ENCODE measurements at places on chromosomes 6 and 20.

- DNase-seq: no peak
These were observed 8.9 kb upstream of the MYL9 start for GRCh38 chr20:36532388-36532787.

- DNase-seq: no peak
These were observed 26.9 kb upstream of the CBLN4 start for GRCh38 chr20:56032251-56032650.

- no peak for DNase-seq
These were observed 140.3 kb upstream of the AGPAT4 start for GRCh38 chr6:161414180-161414579.

DNA sequence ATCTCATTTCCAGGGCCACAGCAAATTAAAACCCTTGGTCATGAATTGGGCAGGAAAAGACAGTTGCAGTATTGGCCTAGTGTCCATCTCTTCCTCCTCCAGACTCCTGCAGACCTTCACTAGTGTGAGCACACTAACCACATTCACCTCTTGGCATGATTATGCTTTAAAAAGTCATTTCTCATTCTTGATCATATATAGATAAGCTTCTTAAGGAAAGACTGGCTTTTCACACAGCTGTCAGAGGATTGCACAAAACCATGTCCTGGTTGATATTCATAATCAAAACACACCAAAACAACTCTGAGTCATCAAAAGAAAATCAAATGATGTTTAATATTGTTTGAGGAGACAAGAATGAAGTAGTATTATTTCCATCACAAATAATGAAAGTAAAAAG lies 52.1 kb downstream of the TMEM200A start:
- no peak for DNase-seq

- no peak for DNase-seq
These were observed 63.3 kb downstream of the SMLR1 start for GRCh38 chr6:130890521-130890971.

DNA sequence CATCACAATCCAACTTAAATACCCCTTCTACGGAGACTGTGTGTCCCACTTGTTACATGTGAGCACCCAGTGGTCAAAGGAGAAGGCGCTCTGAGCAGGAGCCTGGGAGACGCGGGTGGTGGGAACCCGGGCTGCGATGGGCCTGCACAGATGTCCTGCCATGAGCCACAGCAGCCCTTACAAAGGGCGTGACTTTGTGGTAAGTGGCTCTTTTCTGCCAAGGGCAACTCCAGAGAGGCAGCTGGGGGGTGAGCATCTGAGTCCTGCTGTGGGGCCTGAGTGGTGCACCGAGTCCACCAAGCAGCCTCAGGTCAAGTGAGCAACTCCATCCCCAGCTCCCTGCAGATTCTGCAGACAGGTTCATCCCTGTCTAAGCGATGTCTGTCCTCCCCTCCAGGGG lies 33.6 kb upstream of the CST7 start:
- no peak for DNase-seq

- no peak for DNase-seq
These were observed 482.8 kb upstream of the SULF2 start for GRCh38 chr20:48267860-48268633.

- DNase-seq: no peak
These were observed 226.9 kb downstream of the CDC5L start for GRCh38 chr6:44614396-44614795.

DNA sequence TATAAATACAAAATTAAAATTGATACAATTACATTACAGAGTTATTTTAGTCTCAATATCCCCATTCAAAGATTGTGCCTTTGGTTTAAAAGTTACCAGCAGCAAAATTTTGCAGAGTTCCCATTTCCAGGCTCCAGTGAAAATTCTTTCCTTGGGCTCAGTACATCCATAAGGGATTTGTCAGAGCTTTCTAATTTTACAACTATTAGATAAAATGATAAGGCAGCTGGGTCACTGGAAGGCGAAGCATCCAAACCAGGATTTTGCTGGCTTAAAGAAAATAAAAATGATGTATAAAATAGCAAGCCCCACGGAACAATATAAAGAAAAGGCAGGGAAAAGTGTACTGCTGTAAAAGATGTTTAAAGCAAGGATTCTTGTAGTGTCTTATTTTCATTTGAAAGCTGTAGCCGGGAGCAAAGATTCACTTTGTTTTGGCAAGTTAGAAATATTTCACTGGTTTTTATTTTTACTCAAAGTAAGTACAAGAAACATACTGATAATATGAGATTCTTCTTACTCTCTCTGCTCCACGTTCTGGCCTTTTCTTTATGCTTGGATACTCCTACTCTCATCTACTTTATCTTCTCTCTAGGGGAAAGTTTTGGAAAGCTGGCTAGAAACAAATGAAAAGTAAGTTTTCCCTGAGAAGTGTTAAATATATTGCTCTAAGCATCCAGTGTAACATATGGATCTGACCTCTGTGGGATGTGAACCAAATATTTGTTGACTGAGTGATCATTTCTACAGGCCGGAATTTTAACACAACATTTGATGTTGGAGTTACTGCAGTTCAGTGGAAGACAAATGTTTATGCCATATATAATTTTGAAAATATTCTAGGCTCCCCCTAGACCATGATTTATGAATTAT lies 488.4 kb downstream of the PHF3 start:
- no peak for DNase-seq

DNA sequence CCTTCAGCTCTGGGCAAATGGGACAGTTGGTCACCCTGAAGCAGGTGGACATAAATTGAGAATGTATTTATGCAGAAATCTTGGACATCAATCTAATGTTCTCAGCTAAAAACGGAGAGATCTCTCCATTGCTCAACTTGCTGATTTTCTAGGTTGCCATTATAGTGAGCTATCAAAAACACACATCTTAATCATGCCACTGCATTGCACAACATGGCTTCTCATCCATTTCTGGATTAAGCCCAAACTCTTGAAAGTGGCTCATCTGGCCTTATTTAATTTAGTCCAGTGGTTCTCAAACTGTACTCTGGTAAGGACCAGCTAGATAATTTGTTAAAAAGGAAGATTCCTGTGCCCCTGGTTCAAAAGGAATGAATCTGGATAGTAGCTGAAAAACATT lies 324.9 kb upstream of the CITED2 start:
- DNase-seq: no peak

- no peak for DNase-seq
These were observed 435.8 kb upstream of the JARID2 start for GRCh38 chr6:14810021-14810420.

DNA sequence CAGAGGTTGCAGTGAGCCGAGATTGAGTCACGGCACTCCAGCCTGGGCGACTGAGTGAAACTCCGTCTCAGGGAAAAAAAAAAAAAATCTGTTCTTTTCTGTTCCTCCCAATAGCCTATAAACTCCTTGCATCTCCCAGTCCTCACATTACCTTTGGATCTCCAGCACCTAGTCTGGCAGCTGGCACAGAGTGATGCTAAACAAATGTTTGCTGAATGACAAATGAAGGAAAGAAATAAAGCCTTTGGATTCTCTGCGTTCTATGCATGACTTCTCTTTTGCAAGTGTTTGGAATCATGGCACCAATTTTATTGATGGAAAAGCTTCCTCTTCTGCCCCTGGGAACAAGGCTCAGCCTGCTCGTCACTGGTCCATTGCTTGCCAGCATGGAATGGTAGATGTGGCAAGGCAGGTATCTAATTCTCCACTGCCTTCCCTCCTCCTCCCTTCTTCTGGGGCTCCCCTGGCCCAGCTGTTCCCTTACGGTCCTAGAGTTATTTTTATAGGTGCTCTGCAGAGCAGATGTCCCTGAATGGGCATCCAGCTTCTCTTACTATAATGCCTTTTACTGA lies 53.6 kb upstream of the FYN start:
- no peak for DNase-seq

- DNase-seq: no peak
These were observed 118.9 kb upstream of the SLC22A23 start for GRCh38 chr6:3575701-3576100.

GRCh38 chr6:53582963-53583362 lies 38.1 kb upstream of the GCLC start:
- no peak for DNase-seq

- no peak for DNase-seq
These were observed 9.9 kb upstream of the C6orf141 start for GRCh38 chr6:49540614-49541013.

DNA sequence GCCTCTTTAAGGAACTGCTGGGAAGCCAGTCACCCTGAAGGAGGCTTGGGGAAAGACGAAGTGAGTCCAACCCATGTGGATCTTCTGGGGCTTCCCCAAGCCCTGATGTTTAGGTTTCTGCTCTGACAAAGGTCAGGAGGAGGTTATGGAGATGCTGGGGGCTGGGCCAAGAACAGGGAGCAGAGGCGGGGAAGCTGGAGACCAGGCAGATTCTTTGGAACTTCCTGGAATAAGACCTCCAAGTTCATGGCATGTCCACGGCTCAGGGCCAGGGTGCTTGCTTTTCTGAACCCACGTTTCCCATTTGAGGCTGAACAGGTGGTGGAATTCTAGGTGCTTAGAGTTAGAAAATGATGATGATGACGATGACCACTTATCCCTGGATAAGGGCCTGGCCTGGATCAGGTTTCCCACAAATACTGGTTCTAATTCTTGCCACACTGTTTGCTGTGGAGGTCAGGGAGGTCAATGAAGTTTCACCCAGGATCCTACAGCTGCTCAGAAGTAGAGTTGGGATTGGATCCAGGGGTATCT lies 30.0 kb upstream of the TGM2 start:
- DNase-seq: no peak

- DNase-seq: no peak
These were observed 24.9 kb downstream of the SASH1 start for GRCh38 chr6:148367411-148368024.

- no peak for DNase-seq
These were observed 22.6 kb downstream of the PIGU start for GRCh38 chr20:34654207-34654744.

DNA sequence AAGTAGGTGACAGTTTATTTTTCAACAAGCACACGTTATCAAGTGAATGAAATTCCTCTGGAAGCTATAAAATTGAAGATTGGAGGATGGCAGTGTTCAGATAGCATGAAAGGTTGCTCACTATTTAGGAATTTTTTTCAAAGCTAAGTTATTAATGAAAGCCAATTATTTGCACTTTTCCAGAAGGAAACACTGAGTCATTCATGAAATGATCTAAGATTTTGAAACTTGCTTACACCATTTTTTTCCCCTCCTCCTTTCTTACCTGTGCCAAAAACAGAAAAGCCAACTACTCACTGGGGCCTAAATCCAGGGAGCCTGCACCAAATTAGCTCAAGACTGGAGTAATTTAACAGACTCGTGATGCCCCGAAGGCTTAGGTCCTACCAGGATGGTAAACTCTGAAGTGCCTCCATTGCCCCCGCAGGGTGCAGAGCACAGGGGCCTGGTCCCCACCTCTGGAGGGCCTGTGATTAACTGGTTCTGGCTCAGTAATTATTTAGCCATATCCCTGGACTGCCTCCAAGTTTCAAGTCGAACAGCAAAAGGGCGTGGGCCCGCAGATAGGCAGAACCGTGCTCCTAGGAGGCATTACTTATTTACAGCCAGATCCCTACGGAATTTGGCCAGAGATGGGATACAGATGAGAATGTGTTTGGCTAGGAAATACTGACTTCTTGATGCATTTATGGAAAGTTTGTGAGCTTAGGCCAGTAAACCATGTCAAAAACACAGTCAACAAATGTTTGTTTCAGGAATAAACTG lies 28.0 kb upstream of the ZNF217 start:
- DNase-seq: no peak

DNA sequence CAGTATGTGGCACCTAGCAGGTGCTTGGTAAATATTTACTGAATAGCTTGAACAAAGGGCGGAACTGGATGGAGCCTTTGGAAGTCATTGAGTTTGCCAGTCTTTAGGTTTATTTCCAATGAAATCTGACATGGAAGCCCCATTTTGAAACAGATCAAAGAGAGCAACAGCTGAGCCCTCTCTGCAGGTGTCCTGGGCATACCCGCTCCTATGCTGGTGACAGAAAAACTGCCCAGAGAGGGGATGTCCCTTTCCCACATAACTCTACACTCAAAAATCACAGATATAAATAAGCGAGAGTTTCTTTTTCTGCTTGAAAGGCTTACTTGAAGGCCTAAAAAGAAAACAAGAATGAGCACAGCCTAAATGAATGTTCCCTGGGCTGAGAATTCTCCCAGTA lies 53.0 kb upstream of the RALY start:
- DNase-seq: no peak

DNA sequence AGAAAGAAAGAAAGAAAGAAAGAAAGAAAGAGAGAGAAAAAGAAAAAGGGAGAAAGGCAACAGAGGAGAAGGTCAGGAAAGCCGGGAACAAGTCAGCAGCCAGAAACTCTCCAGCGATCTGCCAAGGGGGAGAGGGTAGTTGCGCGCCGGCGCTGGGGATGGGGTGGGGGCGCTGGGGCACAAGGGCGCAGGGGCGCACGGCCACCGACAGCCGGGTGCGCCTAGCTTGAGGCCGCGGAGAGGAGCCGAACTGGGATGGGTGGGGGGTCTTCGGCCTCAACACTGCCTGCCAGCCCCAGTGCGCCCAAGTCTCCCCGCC lies 533 bp upstream of the RSPO3 start:
- DNase-seq: no peak

- no peak for DNase-seq
These were observed 193.1 kb upstream of the SIM1 start for GRCh38 chr6:100657678-100658330.

DNA sequence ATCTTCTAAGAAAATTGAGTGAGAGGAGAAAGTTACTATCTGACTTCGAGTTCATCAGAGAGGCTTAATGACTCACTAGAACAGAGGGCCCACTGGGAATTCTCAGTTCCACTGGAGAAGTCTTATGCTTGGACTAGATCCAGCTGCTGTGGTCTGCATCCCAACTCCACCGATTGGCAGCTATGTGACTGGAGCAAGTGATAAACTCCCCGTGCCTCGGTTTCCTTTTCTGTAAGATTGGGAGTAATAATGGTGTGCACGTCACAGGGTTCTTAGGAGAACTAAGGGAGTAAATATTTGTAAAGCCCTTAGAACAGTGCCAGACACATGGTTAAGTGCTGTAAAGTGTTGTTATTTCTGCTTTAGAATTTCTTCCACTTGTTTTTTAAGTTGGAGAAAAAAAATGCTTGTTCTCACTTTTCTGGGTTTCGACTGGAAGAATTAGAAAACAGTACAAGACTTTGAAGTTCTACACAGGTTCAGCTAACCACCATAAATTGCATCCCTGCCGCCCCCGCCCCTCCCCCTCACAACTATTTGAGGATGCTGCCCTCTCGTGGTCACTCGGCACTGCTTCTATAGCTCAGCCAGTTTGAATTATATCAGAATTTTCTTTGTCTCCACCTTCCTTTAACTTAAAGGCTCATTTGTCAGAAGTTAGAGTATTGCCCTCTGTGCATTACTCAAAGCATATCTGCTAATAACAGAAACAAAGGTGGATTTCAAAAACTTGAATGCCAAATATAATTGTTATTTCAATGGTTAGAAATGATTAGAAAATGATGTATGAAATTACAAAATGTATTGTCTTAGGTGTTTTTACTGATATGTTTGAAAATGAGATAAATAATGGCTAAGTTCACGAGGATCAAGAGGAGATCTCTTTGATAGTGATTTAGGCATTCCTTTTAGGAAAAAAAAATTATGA lies 95.0 kb upstream of the IFNGR1 start:
- DNase-seq: peak; percentile 19
